ENCODE measurements at places on chromosomes 5 and 9.

DNA sequence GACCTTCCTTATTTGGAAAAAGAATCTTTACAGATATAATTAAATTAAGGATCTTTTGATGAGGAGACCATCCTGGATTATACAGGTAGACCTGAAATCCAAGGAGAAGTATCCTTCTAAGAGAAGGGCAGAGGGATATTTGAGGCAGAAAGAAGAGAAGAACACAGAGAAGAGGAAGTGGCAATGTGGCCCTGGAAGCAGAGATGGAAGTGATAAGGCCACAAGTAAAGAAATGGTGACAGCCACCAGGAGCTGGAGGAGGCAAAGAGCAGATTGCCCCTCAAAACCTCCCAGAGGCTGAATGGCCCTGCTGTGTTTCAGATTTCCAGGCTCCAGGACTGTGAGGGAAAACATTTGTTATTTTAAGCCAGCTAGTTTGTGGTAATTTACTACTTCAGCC is 93.0 kb upstream of the ANKRD55 start:
- DNase-seq = no peak

GRCh38 chr5:122500245-122501088 is 188.4 kb downstream of the SNCAIP start:
- DNase-seq = no peak

DNA sequence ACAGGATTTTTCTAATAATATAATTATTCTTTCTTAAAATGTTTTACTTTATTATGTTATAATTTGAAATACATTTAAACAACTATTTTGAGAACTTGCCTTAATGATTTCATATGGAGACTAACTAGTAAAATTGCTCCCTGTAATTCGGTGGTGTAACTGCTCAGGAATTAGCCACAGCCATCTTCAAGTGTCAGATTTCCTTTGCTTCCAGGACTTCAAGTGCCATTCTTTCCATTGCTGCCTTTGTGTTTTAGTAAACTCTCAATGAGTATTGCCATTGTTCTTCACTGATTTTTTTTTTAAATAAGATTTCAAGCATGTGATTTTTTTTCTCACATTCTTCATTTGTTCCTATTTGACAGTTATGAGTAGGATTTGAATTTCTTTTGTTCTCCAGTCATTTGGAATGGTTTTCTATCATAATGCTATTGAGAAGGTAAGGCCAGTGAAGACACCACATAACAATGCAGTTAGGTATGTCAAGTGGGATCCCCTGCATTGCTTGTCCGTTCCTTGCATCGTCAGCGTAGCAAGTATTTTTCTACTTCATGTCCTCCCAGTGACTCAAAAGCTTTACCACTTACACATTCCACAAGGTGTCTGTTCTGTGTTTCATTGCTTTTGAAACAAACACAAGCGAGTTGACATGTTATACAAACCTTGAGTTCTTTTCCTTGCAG is 83.7 kb downstream of the LNPEP start:
- no peak for DNase-seq

GRCh38 chr5:14406554-14406849 is 175.1 kb upstream of the OTULINL start:
- DNase-seq = no peak

GRCh38 chr5:9617221-9617620 is 12.9 kb downstream of the TAS2R1 start:
- DNase-seq = no peak

DNA sequence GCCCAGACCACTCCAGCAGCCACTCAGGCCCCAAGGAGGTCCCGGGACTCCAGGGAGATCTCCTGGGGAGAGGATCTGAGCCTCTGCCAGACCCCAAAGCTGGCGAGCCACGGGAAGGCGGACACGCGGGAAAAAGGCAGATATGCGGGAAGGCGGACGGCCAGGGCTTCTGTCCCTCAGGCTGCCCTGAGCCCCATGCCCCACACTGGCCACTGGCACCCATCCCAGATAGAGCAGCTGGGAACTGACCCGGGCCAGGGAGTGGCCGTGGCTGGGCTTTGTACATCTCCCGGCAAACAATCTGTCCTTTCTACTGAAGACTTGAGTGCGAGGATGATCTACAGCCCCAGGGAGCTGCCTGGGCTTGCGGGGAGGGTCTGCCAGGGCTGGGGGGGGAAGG is 21.1 kb upstream of the NOTCH1 start:
- no peak for DNase-seq

- DNase-seq = no peak
Measured at GRCh38 chr9:79880626-79881025, 308.9 kb downstream of the TLE4 start.

DNA sequence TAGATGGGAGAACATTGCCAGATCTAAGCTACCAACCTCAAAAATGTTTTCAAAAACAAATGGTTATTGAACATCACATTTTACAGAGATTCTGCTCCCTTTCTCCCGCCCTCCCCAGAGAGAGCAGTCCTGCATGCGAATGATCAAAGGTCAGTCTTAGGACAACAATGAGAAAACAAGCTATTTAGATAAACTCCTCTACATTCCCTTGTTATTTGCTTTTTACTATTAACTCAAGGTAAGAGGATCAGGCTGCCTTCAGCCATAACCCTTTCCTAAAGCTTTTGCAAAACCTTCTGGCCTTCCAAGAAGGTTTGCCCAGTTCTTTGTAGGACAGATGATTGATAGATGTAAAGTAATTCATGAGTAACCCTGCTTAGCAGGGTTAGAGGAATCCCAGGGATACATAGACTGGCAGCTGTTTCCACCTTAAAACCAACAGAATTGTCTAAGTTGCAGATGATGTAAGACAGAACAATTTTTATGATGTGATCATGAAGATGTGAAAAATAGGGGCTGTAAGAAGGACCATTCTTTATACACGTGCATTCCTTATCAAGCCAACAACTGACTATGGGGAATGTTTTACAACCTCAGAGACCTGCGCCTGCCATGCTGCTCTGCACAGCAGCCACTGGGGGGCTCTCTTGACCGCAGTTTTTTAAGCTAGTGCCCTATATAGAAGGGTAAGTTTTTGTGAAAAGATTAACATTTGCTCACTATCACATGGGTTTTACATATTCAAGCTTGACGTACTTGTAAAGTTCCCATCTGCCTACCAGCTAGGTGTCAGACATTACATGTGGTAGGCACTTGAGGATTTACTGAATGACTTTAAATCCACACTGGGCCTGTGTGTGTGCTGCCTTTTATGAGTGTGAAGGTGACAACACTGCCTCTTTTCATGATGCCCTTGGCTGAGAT is 2.3 kb upstream of the ZNF782 start:
- DNase-seq = no peak

DNA sequence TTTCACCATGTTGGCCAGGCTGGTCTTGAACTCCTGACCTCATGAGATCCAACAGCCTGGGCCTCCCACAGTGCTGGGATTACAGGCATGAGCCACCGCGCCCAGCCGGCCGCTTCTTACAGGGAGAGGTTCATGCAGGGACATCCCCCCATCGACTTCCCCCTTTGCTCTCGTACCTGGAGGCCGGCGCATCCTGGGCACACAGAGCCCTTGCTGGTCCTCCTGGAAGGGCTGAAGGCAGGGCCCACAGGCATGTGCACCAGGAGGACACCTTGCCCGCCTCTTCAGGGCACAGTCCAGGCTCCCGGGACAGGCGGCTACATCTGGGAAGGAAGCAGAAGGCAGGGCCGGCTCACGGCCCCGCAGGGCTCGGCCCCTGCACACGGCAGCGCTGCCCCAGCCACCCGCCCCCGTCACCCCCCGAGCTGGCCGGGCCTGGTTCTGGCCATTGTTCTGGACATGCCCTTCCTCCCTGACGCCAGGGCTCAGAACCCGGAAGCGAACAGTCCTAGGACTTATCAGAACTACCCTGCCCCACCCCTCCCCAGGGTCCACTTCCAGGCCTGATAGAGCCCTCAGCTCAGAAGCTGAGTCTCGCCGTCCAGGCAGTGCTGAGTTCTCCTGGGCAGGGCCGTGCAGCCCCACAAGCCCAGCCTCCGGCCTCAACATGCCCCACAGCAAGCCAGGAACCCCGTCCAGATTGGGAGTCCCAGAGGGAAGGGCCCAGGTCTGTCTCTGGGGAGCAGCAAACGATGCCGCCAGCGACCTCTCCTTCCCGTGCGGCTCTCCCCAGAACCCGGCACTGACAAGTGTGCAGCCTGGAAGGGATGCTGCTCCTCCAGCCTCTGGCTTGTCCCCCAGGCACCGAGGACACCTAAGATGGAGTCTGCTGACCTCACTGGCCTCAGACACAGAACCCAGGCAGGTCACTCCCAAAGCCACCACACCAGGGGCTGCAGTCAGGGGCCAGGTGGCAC is 2.9 kb downstream of the NPDC1 start:
- DNase-seq = no peak

GRCh38 chr5:74469234-74469994 is 171.1 kb downstream of the ENC1 start:
- no peak for DNase-seq

DNA sequence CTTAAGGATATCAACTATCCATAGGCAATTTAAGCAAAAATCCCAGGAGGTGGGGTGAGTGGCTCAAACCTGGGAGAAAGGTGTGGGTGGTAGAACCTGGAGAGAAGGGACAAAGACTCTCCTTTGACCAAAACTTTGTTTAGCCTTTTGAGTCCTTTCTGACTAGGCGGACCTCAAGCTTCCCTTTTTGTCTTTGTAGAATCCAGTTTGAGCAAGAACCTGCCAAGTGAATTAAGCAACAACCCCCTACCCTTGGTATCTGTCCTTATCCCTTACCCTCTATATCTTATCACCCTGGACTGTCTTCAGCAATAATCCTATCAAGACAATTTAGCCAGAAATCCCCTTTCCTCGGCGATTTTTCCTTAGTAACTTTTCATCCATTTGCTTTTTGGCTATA is 53.5 kb upstream of the SLC28A3 start:
- DNase-seq = no peak

- DNase-seq = no peak
Measured at GRCh38 chr5:56054666-56055065, 59.9 kb upstream of the IL6ST start.

DNA sequence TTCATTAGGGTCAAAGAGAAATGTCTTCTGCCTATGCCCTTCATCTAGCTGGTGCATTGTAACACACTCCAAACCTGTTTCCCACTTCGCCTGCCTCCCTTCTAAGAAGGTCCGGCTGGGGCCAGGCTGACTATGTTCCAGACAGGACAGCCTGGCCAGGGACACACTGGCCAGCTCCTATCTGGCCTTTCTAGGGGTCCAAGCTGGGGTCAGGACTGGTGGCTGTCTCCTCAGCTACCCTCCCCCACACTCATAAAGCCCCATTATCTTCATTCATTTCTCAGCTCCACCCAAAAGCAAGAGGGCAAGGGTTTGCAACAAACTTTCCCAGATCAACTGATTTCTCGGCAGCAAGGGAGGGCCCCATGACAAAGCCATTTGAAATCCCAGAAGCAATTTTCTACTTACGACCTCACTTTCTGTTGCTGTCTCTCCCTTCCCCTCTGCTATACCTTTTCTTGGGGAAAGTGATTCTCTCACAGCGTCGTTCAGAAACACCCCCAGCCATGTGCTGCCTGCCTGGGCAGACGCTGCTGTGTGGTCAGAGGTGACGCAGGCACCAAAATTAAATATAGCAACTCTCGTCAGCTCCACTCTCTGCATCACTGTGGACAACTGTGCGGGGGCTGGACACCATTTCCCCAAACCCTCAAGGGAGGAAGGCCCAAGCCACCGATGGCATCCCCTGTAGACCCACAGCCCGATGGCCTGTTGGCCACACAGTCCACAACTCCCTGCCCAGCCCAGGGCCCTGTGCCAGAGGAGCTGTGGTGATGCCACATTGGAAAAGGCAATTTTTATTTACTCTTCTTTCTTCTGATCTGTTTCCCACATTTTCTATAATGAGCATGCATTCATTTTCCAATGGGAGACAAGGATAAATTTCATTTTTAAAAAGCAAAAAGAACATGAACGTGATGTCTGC is 6.1 kb downstream of the IL13 start:
- no peak for DNase-seq

DNA sequence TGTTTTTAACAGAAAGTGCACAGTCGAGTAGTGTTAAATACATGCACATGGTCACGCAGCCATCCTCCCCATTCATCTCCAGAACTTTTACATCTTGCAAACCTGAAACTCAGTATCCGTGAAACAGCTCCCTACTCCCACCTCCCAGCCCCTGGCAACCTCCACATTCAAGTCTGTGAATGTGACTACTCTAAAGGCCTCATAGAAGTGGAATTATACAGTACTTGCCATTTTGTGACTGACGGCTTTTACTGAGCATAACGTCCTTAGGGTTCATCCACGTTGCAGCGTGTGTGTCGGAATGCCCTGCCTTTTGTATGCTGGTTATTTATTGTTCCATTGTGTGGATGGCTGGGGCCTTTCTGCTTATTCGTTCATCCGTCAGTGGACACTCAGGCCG is 35.8 kb downstream of the USP20 start:
- no peak for DNase-seq

GRCh38 chr5:66207800-66208561 is 63.9 kb downstream of the SREK1 start:
- no peak for DNase-seq

DNA sequence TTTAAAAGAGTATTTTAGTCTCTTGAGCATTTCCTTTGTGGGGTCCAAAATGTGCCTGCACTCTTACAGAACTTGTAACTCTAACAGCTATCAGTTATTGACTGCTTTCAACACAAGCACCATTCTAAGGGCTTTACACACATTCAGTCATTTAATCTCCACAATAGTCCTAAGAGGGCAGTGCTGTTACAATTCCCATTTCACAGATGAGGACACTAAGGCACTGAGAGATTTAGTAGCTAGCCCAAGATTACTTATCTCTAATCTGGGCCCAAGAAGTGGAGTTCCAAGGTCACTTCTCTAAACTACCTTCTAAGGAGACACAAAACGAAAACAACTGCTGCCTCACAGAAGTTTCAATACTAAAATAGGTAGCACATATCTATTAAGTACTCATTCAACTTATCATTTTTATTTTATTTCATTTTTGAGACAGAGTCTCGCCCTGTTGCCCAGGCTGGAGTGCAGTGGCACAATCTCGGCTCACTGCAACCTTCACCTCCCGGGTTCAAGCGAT is 275.2 kb downstream of the CWC27 start:
- DNase-seq = no peak

DNA sequence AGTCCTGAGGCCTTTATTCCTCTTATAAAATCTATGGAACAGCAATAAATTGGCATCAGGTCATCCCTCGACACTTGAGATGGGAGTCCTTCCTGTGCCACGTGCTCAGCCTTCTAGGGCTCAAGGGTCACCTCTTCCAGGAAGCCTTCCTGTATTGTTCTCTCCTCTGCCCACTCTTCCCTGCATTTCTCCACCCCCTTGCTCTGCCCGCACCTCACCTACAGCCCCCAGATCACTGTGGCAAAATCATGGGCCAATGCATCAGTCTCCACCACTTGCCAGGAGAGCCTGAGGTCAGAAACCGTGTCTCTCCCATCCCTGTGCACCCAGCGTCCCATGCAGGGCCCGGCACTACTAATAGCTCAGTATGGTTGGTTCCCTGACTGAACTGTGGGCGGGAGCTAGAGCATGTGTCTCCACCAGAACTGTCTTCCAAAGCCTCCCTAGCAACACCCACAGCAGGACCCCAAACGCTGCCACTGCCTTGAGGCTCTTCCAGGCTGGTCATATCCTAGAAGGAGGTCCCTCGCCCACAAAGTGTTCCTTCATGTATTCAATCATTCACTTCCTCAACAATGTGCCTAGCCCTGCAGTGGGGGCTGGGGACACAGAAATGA is 13.5 kb downstream of the DUSP1 start:
- DNase-seq = no peak

Measured in GM18507 (cell line).